ENCODE measurements at places on chromosomes 16 and 17.

DNA sequence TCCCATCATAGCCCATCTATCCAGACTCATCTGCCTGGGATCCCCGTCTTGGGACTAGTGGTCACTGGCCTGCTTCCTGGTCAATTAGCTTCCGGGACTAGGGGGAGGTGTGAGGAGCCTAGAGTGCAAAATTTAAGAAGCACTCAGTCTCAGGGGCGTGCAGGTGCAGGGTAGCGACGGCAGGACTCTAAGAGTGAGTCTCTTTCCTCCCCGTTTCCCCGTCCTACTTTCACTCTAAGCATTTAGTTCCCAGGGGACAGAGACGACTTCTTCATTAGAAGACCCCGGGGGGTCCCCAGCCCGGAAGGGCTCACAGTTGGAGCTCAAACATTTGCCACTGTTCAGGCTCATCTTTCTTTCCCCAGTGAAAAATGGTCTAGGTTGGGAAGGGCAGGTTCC is 677 bp upstream of the ZNHIT3 start:
- no peak for DNase-seq

- no peak for DNase-seq
Measured at GRCh38 chr17:41052566-41052965, 2.5 kb downstream of the KRTAP2-2 start.

DNA sequence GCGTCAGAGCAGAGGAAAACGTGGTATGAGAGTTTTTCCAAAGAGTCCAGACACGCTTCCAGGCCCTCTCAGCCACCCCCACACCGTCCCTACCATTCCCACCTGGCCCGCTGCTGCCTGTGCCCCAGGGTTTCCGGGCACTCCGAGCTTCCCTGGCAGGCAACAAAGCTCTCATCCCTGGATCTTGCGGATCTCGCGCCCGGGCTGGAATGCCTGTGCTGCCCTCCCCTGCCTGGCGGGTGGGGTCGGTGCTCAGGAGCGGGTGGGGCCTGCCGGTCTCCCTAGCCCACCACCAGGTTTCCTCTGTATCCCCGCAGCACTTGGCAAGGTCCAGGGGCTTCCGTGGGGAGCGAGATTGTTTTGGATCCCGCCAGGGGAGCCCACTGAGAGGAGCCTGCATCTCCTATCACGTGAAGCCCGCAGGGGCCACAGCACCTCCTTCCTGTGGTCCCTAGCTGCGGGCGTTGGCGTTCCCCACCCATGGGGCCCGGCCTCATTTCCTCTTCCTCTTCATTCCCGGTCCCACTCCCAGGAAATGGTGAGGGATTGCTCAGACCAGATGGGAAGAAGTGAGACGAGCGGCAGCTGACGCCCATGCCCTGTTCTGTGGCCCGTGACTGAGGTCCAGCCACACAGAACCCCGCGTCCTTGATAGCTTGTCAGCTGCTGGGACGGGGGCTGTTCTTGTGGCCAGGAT is 11.0 kb downstream of the TBC1D24 start:
- DNase-seq: no peak

DNA sequence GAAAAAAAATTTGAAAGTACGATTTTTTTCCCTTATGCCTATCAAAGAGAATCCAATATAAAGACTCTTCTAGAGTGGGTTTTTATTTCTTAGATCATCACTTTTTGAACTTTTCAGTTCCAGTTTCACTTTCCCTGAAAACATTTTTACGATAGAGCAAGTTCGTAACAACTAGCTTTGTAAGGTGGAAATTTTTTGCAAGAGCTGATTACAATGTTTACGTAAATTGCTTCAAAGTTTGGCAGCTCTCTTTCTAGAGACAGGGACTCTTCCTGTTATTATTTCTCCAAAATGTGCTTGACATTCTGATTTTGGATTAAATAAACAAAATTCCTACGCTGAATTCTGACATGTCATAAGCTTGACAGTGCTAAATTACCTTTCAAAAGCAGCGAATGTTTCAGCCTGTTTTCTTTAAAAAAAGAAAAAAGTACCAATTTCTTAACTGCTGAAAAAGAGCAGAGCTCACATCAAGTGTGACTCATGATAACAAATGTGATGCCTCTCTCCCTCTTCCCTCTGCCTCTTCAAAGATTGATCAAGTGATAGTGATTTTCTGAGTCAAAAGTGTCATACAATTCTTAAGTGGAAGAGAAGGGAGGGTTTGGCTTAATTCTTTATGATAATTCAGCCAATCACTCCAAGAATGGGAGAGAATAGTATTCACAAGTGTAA is 175.2 kb downstream of the KCNJ2 start:
- DNase-seq: no peak

GRCh38 chr17:9669551-9670008 is 24.3 kb downstream of the USP43 start:
- no peak for DNase-seq

DNA sequence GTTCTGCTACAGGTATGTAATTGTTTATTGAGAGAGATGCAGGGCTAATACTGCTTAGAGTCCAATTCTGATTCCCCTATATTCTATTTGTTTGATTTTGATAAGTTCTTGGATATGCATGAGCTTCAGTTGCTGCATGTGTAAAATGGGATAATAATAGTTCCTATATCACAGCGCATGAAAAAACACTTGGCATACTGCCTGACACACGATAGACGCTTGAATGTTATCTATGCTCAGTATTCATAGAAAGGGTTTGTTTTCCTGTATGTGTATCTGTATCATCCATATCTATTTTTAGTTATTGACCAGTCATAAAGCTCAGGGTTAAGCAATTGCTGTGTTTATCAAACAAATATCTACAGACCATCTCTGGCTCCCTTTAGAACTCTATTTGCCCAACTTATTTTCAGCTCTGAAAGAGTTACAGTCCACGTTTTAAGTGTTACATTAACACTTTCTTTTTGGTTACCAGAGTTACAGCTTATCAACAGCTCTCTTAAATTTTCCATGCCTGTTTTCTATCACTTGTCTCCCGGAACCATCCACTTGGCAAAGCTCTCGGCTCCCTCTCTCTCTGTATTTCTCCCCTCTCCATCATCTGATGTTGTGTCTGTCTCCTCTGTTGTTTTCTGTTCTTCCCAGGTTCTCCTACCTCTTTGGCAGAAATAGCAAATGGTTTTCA is 334.8 kb downstream of the CBLN1 start:
- no peak for DNase-seq

Measured in AG20443 (cell line).